ENCODE measurements at places on chromosomes 5 and 9. TPM values are rescaled to one million over a fixed set of nuclear protein-coding genes. Genes with fewer than 3 reads are reported as not detected.

GRCh38 chr5:64566310-64566916, 60.6 kb downstream of the RGS7BP start:
- DNase-seq, result peak; percentile 19

DNA sequence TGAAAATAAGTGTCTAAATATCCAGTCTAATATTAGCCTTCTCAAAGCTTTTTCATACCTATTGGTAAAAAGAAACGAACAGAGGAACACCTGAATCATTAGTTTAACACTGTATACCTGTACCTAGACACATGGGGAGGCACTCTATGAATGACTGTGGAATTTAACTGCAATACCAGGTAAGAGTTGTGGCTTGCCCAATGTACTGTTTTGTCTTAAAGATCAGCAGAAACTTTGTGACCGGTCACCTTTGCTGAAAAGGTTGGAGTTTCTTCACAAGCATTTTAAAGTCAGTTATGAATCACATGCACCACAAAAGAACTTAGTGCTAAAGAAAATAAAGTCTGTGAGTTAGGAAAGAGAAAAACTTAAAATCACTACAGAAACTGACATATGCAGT, 2.4 kb downstream of the PGGT1B start:
- DNase-seq, result no peak

UBQLN1 gene
- polyA plus RNA-seq, result 125 TPM

BTNL9 gene
- 5.4 TPM for polyA plus RNA-seq

DNA sequence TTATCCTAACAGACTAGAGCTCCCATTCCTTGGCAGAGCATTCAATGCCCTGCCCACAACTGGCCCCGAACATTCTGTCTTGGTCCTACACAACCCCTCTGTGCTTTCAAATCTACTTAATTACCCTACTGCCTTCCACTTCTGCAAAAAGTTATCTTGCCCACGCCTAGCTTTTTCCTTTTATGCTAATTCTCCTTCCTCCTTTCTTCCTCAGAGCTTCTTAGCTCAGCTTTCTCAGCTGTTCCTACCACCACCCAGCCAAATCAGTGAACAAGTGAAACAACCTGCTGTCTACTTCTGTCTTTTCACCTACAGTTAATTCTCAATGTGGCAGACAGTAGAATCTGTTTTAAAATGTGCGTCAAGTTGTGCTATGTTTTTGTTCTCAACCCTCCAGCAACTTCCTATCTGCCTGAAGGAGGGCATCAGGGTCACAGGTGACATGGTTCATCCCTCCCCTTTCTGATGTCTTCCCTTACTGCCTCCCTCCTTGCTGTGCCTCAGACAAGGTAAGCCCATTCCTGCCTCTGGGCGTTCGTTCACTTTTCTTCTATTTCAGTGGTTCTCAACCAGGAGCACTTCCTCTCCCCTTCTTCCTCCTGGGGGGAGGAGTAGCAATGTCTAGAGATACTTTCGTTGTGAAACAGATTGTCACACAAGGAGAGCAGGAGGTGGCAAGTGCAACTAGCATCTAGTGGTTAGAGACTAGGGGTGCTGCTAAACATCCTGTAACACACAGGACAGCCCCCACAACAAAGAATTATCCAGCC, 1.3 kb upstream of the REEP5 start:
- DNase-seq, result no peak

GRCh38 chr9:134710901-134711300, 69.3 kb downstream of the COL5A1 start:
- DNase-seq, result no peak

- DNase-seq, result no peak
Observed at GRCh38 chr9:120922404-120923195, 4.0 kb downstream of the TRAF1 start.

GRCh38 chr9:35665471-35665818, 450 bp upstream of the ARHGEF39 start:
- no peak for DNase-seq

DNA sequence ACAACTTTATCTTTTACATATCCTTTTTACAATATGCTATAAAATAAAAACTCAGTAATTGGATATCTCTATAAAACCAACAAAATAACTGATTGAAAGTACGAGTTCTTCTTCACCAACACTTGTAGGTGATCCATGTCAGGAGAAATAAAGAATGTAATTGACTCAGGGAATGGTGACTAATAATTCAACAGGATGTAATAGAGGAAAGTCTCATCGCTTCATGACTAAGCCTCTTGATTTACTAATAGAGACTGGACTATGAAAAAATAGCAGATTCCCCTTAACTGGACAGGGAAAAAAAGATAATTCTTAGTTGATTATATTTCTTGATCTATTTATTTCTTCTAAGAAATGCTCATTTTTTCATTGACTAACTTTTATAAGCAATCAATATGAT, 507.7 kb upstream of the PTGER4 start:
- no peak for DNase-seq

CBY3 gene
- 0.33 TPM for polyA plus RNA-seq

DNA sequence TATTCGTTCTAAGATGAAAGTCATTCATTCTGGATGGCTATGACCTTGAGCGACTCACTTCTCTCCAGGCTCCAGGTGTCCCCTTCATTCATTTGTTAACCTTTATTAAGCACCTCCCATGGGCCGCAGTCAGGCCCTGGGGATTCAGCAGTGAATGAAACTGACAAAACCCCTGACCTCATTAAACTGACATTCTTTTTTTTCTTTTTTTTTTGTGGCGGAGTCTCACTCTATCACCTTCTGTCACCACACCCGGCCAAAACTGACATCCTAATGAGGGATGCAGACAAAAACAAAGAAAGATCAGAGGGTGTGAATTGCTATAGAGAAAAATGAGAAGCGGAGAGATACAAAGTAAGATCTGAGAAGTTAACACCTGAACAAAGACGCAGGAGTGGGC, 16.5 kb upstream of the ODF2 start:
- no peak for DNase-seq

DNA sequence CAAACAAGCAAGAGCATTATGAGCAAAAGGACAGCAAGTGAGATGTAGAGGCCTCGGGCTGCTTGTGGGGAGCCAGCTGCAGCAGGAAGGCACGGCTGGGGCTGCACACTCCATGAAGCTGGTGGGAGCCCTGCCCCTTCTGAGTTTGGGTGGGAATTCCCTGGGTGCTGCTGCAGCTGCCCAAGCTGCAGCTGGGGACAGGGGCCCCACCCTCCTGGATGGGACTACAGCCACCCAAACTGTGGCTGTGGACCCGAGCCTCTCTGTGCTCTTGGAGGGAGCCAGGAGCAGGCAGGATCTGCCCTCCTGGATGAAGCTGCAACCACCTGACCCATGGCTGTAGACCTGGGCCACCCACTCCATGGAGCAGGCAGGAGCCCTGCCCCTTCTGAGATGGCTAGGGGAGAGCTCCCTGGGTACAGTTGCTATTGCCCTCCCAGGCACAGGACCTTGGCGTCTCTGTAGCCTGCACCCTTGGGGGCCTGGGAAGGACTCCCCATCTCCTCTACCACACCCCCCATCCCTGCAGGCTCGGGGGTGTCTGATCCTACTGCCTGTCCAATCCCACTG, 159.1 kb downstream of the ERCC6L2 start:
- no peak for DNase-seq

DNA sequence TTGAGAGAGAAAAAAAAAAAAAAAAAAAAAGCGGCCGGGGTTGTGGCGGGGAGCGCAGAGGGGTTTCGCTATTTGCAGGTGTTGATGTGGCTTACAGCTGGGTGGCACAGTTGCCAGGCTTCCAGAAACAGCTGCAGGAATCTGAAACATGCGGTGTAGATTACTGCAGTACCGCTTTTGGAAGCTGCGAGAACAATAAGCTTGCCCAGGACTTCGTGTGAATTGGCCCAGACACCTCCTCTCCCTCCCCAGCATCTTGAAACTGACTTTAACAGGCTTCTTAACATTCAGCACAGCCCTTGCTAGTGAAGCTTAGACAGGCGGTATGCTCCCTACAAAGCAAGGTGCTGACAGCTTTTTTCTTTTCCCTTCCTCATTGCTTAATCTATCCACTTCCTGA, 104.0 kb downstream of the ATP10B start:
- no peak for DNase-seq

GGTA1 gene
- polyA plus RNA-seq, result 6.4 TPM

DNA sequence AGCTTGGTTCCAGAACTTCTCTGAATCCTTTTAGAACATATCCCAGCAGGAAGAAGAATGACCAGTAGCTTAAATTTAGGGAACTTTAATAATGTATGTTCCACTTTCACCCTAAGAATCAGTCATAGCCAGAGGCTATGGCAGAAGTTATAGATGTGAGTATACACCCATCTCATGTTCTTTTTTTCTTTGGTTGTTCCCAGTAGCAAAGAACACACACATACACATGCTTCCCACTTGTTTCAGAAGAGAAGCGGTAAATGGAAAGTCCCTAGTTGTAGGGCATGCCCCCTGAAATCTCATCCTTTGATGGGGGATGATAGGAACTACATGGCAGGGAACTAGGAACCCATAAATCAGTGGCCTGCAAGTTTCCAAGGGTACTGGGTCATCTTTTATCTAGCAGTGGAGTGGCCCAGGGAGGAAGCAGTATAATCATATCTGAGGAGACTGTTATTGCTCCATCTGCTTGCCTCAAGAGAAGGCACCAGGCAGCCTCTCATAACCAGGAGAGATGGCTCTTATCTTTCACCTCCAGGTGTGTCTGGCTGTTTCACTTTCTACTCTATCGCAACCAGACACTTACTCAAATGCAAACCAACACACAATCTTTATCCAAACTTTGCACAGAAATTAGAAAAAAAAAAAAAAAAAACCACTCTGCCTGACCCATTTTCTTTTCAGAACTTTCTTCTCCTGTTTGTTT, 109.5 kb downstream of the SNCAIP start:
- no peak for DNase-seq

DNA sequence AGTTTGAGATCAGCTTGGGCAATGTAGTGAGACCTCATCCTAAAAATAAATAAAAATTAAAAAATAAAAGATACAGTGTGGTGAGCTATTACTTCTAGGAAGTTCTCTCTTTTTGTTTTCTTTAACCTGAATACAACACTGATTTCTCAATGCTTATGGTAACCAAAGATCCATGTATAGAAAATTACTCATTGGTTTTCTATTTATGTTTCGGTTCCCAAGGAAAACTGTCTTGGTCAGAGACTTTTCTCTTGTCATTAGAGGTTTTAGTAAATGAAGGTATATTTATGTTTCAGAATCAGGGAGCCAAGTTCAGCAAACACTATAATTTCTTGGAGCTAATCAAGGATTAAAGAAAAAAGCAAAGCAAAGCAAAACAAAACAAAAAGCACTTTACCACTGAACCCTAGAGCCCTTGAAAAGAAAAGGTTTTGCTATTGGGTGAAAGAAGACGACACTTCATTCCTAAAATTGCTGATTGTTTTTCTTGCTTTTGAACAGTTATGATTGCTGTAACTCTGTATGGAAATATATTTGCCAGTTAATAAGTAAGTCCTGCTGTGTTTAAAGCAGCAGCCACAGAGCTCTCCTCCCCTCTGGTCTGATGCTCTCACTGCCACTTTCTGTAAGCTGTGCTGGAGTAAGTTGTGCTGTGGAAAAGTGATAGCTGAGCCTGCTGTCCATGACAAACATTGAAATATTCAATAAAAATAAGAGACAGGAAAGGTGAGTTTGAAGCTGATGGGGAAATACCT, 298.2 kb downstream of the CD180 start:
- DNase-seq, result no peak

GRCh38 chr5:37187465-37187977, 61.7 kb downstream of the CPLANE1 start:
- DNase-seq, result no peak

- peak; percentile 39 for DNase-seq
Observed at GRCh38 chr5:93579692-93580062, 1.3 kb downstream of the NR2F1-AS1 start.

- DNase-seq, result no peak
Observed at GRCh38 chr9:100731038-100731556, 153.2 kb downstream of the CAVIN4 start.

TRPM6 gene
- 1.3 TPM for polyA plus RNA-seq

DNA sequence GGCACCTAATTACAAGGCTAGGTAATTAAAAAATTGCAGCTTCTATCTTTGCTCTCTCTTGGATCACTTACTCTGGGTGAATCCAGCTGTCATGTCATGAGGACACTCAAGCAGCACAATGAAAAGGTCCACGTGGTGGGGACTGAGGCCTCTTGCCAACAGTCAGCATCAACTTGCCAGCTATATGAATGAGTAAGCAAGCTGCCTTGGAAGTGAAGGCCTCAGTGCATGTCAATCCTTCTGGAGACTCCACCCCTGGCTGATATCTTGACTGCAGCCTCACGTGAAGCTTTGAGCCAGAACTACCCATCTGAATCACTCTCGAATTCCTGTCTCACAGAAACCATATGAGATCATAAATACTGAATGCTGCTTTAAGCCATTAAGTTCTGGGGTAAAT, 140.5 kb downstream of the SNX18 start:
- no peak for DNase-seq

DNA sequence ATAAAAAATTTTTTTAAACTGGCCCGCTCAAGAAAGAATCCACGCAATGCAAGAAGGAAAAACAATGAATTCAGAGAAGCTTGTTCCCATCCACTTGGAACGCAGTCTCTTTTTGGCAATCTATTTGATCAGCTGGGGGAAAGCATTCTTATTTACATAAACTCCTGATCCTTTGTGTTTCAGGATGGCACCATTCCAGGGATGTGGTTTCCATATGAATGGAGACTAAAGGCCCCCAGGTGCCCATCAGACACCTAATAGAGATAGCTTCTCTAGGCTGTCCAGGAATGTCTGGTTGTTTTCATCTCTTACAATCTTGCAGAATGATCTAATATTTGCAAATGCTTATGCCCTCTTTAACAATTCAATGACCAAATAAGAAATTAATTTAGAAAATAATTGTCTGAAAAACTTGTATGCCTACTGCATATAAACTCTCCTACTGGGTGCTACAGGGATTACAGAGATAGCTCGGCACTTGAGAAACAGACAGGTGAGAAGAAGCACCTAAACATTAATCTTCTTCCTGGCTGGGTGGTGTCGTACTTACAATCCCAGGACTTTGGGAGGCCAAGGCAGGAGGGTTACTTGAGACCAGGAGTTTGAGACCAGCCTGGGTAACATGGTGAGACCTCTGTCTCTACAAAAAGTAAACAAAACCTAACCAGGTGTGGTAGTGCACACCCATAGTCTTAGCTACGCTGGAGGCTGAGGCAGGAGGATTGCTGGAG, 3.0 kb upstream of the RASGRF2 start:
- no peak for DNase-seq

PCDHB10 gene
- polyA plus RNA-seq, result 7.9 TPM

- no peak for DNase-seq
Observed at GRCh38 chr9:77961541-77961940, 70.1 kb downstream of the GNAQ start.

DNA sequence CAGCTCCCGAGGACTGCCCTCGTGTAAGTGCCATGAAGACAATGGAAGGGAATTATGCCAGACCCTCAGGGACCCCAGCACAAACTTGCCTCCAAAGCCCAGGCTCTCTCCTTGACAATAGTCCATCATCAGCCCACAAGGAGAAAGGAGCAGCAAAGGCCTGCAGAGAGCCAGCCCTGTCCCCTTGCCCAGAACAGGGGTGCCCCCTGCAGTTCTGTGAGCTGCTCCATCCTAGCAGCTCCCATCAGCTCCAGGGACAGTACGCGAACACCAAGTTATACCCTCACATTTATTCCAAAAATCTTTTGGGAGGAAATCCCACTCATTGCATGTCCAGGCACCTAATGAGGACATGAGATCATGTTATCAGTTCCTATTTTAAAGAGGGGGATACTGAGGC, 11.1 kb downstream of the BARX1 start:
- no peak for DNase-seq

All from right renal cortex interstitium (tissue), 3 donors.